ENCODE measurements at places on chromosomes 11 and 22. TPM values are rescaled to one million over a fixed set of nuclear protein-coding genes. Genes with fewer than 3 reads are reported as not detected.

DNA sequence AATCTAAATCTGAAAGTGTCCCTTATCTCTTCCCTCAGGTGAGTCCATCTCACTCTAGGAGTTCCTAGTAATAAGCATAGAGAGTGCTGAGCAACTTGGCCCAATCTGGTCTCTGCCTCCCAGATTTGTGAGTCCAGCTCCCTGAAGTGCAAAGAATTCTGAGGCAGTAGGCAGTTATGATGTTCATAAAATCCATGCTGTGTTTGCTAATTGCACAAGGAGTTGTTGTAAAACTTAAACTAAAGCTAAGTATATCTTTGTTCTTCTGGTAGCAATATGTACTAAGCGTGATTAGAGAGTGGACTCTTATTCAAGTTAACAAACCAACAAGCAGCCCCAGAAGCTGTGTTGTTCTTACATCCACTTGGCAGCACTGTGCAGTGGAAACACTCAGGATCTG is 7.6 kb upstream of the PTH start:
- no peak for DNase-seq
- H3K36me3 ChIP-seq: no peaks in the 10 kb centered on the region
- H3K4me3 ChIP-seq: no peak overlapping the region
- no peak overlapping the region for H3K27ac ChIP-seq
- H3K4me1 ChIP-seq: no peaks in the 10 kb centered on the region

DNA sequence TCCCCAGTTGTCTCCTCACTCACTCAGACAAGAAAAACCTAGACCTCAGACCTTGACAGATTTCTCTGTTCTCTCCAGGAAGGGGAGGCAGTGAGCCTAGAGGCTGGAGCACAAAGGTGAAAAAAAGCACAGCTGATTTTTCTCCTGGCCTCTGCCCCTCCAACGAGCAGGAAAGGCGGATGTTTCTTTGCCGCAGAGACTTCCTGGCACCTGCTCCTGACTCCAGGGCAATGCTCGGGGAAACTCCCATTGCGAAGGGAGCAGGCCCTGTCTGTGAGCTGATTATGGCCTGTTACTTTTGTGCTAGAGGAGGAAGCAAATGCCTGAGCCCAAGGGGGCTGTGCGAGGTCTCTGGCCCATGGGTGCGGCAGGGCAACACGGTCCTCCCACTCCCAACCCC is 25.4 kb downstream of the MS4A10 start:
- no peak overlapping the region for H3K4me3 ChIP-seq
- H3K27me3 ChIP-seq: no peaks in the 10 kb centered on the region
- no peaks in the 10 kb centered on the region for H3K4me1 ChIP-seq
- H3K27ac ChIP-seq: no peak overlapping the region
- H3K36me3 ChIP-seq: no peaks in the 10 kb centered on the region

GRCh38 chr11:126697936-126698335 is 302.6 kb downstream of the KIRREL3 start:
- H3K4me1 ChIP-seq: no peaks in the 10 kb centered on the region
- no peaks in the 10 kb centered on the region for H3K36me3 ChIP-seq
- DNase-seq: no peak
- H3K27ac ChIP-seq: no peak overlapping the region
- H3K27me3 ChIP-seq: no peaks in the 10 kb centered on the region

- no peaks in the 10 kb centered on the region for H3K4me1 ChIP-seq
- DNase-seq: no peak
Observed at GRCh38 chr11:60717956-60718355, 6.6 kb upstream of the MS4A18 start.

DNA sequence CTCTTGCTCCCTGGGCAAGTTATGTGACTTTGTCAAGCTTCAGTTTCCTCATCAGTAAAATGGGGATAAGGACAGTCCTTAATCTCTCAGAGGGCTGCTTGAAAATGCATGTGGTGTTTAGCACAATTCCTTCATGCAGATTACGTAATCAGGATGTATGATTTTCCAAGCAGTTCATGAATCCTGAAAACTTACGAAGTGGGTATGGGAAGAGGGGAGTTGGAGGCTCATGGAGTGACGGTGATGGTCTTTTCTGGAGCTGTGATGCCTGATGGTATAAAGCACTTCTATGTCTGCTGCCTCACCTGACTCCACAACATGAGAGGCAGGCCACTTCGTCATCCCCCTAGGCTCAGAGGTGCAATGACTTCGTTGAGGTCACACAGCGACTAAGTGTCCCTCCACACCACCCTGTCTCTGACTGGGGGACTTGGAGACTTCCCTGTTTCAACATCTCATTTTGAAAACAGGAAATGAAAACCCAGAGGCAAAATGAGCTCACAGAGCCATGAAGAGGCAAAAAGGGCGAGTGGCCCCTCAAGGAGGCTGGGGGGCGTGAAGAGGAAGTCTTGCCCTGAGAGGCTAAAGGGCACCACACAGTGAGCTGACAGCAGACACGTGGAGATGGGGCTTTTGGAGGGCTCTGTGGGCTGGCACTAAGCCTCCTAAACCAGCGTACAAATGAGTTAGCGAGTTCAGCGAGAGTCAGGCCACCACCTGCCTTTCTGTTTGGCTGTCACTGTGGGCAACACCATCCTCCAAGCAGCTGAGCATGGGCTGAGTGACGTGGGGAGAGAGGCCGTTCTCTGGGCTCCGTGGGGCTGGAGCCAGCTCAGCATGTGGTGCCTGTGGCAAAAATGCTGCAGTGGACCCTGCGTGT is 10.1 kb downstream of the MCM5 start:
- peak; percentile 63 for DNase-seq
- no peaks in the 10 kb centered on the region for H3K4me1 ChIP-seq
- peaks cover 59% of the 10 kb centered on the region for H3K36me3 ChIP-seq

The TMEM191C gene
- 1.3 TPM for total RNA-seq

The BIRC3 gene
- total RNA-seq: 9.1 TPM

- no peak for DNase-seq
- no peak overlapping the region for H3K4me3 ChIP-seq
- no peaks in the 10 kb centered on the region for H3K27me3 ChIP-seq
- H3K27ac ChIP-seq: no peak overlapping the region
- peaks cover 23% of the 10 kb centered on the region for H3K4me1 ChIP-seq
Observed at GRCh38 chr22:38286915-38287669, 14.3 kb upstream of the TMEM184B start.

The APOA4 gene
- not detected for total RNA-seq

The TEAD1 gene
- total RNA-seq: 73.8 TPM

DNA sequence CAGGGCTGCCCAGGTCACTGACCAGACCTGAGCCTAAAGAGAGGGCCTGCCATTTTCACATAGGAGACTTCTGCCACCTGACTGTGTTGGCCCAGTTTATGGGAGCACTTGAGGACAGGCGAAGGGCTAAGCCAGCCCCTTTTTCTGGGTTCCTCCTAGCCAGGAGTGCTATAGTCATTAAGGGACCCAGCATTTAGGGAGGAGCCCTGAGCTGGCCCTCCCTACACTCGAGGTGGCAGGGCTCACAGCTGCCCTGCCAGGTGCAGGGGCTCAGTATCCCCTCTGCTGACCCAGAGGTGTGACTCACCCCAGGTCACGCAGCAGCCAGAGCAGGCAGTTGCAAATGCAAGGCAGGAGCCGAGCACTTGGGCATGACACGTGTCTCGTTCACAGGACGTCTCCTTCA is 86.3 kb upstream of the CRYBB3 start:
- H3K27me3 ChIP-seq: no peaks in the 10 kb centered on the region
- H3K4me1 ChIP-seq: peaks cover 43% of the 10 kb centered on the region
- no peak for DNase-seq

GRCh38 chr11:20120134-20120925 is 39.9 kb downstream of the DBX1 start:
- H3K36me3 ChIP-seq: peaks cover 41% of the 10 kb centered on the region
- DNase-seq: no peak
- H3K4me1 ChIP-seq: no peaks in the 10 kb centered on the region
- H3K27ac ChIP-seq: no peak overlapping the region
